ENCODE measurements at places on chromosomes 12 and 14.

- no peak for DNase-seq
These were observed 67.1 kb downstream of the PRKAB1 start for GRCh38 chr12:119735079-119735478.

DNA sequence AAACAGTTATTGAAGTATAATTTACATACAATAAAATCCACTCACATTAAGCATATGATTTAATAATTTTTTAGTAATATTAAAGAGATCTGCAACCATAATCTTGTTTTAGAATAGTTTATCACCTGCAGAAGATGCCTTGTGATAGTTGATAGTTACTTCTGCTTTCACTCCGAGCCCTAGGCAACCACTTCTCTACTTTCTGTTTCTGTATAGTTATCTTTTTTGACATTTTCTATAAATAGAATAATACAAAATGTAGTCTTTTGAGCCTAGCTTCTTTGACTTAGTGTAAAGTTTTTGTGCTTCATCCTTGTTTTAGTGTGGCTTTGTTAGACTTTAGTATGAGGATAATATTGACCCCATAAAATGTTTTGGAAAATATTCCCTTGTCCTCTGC, 111.0 kb downstream of the MNAT1 start:
- DNase-seq: no peak

DNA sequence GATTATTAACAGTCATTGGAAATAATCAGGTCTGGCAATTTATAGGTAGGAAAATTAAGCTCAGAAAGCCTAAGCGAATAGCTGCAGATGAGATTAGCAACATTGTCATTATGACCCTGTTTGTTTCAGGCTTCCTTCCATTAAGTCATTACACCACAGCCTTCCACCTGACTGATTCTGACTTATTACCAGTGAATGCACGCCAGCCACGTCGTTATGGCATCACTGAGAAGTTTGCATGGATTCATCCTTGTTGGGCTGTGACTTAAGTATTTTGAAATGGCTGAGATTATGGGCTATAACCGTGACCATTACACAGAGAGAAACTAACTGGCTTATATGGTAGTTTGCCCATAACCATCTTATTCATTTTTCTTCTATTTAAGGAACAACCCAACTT, 18.6 kb downstream of the RASSF8 start:
- DNase-seq: no peak

- no peak for DNase-seq
These were observed 35.0 kb downstream of the ITPR2 start for GRCh38 chr12:26798023-26798422.

GRCh38 chr14:75697918-75698317, 36.9 kb downstream of the TTLL5 start:
- DNase-seq: no peak

DNA sequence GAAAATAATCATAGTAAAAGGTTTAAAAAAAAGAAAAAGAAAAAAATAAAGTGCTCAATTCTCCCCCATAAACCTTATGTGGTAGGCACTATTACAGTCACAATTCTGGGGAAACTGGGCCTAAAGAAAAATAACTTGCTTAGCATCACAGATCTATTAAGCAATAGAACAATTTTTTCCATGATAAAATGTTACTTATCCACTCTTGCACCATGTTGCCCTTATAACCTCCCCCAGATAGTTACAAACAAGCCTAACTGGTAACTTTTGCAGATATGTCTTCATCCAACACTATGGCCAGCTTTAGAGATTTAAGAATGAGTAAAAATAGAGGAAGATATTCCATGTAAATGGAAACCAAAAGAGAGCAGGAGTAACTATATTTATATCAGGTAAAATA, 164.8 kb downstream of the DUSP6 start:
- no peak for DNase-seq

DNA sequence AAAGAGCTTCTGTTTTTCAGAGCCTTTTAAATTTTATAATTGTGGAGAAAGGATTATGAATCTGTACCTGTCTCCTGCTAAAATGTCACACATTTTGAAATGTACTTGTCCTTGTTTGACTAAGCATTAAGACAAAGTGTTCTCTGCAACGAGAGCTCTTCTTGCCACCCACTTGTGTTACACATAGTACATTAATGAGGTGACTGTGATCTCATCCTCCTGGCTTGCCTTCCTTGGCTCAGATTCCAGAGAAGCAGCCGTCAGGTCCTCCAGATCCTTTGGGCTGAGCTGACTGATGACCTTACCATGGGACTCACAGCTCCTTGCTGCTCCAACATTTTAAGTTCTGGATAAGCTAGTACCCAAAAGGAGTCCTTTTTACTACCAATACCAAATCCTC, 81.4 kb downstream of the BBS10 start:
- no peak for DNase-seq

GRCh38 chr12:79016181-79016580, 151.6 kb downstream of the SYT1 start:
- DNase-seq: peak; percentile 90

GRCh38 chr14:68397822-68398221, 395.0 kb downstream of the ZFP36L1 start:
- no peak for DNase-seq

GRCh38 chr12:18402872-18403611, 141.7 kb downstream of the PIK3C2G start:
- DNase-seq: no peak

DNA sequence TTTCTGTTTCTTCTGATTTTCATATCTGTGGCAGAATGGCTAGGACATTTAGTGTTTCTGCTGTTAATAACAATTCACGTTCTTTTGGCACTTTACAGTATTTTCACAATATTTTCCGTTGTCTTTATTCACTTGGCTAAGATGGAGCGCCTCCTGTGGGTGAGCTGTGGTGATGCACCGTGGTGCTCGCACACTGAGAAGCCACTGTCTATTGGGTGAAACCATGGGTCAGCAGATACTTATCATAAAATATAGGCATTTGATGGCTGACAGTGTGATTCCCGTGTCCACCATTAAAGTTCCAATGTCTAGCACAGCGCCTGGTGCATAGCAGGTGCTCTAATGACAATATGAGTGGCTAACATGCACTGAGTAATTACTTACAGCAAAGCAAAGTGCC, 141.8 kb downstream of the VRK1 start:
- DNase-seq: no peak

DNA sequence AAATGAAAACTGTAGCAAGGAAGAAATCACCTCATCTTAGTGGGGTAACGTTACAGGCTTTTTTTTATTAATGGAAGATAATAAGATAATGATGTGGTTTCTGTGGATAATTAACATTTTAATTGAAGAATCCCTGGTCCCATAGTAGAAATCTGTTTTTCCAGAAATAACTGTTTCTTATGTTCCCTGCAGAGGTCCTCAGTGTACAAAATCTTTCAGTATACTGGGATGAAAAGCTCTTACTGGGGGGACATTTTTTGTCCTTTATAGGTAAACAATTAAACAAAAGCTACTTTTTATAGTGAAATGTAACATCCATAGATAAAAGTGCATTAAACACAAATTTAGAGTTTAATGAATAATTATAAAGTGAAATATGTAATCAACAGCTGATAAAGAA, 312.2 kb downstream of the ATXN7L3B start:
- no peak for DNase-seq

DNA sequence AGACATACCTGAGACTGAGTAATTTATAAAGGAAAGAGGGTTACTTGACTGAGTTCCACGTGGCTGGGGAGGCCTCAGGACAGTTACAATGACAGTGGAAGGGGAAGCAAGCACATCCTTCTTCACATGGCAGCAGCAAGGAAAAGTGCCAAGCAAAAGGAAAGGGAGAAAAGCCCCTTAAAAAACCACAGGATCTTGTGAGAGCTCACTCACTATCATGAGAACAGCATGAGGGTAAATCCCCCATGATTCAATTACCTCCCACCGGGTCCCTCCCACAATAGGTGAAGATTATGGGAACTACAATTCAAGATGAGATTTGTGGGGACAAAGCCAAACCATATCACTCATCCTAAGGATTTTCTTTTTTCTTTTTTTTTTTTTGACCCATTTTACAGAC, 177.8 kb upstream of the EEA1 start:
- DNase-seq: no peak

DNA sequence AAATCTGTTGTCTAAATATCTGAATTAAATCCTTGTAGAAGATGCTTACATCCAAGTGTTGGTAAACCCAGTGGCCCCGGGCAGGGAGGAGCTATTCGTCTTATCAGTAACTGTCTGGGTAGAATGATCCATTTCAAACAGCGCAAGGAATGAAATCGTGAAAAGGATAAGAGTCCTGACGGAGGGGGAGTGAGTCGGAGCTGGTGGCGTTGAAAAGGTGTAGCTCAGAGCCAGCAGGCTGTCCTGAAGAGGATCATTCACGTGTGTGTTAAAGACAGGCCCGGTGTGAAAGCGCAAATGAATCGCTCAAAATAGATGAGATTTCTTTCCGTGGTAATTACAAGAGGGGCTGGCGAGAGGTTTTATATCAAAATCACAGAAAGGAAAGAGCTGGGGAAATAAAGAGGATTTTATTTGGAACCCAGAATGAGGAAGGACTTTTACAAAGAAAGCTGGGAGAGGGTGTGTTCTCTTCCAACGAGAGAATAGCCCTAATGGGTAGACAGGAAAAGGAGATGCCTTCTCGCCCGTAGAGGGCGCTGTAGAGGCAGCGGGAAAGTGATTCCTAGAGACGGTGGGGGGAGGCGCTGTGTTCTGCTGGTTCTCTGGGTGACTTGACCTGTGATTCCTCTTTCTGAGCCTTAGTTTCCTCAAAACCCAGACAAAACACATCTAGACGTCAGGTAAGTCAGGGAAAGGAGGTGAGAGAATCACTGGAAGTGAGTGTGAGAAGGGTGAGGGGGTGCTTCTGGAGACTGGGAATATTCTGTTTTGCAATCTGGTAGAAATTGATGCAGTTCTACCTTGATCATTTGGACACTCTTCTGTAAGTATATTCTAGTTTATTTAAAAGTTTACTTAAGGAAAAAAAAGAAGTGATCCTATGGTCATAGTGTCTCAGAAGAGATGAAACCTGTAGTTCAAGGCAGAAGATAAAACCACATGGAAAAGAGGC, 39.3 kb downstream of the SRRM4 start:
- peak; percentile 16 for DNase-seq

DNA sequence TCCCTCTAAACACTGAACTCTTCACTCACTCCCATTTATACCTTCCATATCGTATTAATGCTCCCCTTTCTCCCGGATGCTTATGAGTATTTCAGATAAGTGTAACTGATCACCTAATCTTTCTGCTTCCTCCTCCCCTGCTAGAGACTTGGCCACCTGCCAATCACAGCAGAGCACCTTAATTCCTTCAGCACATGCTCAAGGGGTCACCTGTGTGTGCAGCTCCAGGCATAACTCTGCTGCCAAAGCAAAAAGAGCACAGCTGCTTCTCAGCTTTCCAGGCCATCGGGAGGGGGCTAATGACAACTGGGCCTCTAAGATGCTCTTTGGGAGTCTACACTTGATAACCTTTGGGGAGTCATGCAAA, 106.9 kb upstream of the DYRK2 start:
- DNase-seq: peak; percentile 64

DNA sequence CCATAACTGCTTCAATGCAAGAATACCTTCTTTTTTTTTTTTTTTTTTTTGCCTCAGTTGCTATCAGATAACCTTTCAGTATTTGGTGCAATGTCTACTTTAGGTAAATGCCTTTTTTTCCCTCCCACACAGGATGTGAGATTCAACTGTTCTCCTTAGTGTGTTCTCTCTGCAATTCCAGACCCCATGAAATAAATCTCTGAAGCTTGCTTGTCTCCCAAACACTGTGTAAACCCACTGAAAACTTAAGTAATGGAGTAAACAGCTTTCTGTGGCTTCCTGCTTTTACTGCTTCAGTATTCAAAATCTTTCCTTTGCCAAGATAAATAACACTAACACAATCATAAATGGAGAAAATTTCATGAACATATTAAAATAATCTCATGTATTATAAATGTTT, 55.8 kb upstream of the CLEC14A start:
- DNase-seq: no peak

GRCh38 chr14:93564918-93565317, 134.2 kb downstream of the UNC79 start:
- DNase-seq: no peak

DNA sequence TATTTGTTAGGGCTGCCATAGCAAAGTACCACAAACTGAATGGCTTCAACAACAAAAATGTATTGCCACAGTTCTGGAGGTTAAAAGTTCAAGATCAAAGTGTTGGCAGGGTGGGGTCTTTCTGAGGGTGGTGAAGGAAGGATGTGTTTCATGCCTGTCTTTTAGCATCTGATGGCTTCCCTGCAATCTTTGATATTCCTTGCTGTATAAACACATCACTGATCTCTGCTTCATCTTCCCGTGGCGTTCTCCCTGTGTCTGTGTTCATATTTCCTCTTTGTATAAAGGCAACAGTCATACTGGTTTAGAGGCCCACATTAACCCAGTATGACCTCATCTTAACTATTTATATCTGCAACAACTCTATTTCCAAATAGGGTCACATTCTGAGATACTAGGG, 167.5 kb downstream of the BTG1 start:
- no peak for DNase-seq

DNA sequence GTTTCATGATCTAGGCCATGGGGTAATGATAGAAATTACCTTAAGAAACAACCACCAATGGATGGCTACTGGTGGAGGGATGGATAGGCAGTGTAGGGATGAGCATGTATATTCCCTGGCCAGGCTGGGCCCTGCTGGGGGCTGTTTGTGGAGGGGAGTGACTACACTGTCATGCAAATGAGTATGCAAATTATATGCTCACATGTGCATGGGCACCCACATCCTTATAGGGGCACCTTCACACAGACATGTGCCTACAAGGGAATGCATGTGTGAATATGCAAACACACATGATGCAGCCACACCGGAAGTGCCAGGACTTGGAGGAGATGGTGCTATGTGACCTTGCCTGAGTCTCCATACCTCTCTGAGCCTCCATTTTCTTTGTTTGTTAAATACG, 39.7 kb upstream of the FAM222A start:
- DNase-seq: no peak

GRCh38 chr12:19052689-19053088, 76.8 kb upstream of the PLEKHA5 start:
- DNase-seq: no peak

GRCh38 chr14:94921882-94922585, 152.1 kb upstream of the GSC start:
- DNase-seq: no peak

DNA sequence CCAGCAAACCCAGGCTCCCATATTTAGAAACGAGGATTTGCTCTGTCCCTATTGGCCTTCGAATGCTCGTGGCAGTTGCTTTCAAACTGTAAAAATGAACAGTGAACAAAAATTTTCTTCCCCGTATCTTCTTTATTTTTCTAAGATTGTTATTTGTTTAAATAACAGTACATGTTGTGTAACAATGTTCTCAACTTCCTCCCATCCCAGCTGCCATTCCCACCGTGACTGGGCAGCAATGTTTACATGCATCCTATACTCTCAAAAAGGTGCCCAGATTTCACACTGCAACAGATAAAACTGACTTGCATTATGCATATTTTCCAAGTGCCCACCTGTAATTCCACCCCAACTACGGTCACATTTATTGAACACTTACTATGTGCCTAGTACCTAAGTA, 12.8 kb downstream of the VCPKMT start:
- no peak for DNase-seq

DNA sequence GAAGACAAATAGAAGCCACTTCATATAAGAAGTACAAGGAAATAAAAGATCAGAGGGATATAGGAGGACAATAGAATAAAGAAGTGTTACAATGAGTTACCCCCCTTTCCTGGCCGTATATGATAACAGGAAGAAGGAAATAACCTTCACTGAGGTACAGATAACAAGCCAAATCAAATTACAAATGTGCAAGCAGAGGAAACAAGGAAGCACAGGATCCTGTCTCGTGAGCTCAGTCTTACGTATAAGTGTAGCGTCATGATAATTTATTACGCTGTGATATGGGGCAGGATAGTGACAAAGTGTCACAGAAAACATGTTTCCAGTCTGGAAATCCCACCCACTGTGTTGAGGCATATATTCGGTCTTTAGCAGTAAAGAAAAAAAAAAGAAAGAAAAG, 26.5 kb downstream of the CRACR2A start:
- no peak for DNase-seq

Data from COR-L47 (cell line).